Mesenchymal stem cell (in vitro differentiated cells and primary cell): ENCODE measurements at places on chromosomes 1 and 21.

GRCh38 chr21:45040739-45041138 is 33.6 kb upstream of the ADARB1 start:
- DNase-seq, result no peak

DNA sequence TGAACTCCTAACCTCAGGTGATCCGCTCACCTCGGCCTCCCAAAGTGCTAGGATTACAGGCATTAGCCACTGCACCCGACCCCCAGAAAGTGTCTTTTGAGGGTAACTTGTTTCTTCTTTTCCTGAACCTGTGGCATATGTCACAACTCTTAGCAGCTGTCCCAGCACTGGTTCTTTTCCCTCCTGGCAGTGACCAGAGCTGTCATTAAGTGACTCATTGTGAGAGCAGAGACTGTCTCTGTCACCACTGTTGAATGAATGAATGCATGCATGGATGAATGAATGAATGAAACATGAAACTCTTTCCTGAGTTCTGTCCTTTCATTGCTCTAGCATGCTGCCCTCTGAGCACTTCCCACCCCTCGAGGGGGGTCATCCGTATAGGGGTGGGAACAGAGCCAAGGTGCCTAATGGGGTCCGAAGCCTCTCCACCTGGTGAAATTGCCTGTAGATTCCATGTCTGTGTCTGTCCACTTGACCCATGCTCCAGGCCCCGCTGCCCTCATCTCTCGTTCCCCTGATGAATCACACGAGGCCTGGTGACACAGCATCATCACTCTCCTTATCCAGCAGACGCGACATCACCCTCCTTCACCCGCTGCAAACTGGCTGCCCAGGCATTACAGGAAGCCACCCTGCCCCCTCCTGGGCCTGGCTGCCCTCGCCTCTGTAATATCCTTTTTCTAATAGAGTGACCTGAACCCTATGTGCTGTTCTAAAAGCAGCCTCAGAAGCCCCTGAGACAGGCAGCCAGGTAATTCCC is 75.0 kb downstream of the IGSF21 start:
- DNase-seq, result no peak

GRCh38 chr1:206590025-206590758 is 22.1 kb downstream of the EIF2D start:
- peak; percentile 87 for DNase-seq

- peak; percentile 38 for DNase-seq
Observed at GRCh38 chr21:31872452-31873274, at the start of gene HUNK. HUNK (plus strand) TSS chr21:31873020; CDS start chr21:31873675, 655 bp downstream.

- DNase-seq, result no peak
Observed at GRCh38 chr1:230251644-230252191, 174.4 kb downstream of the PGBD5 start.

DNA sequence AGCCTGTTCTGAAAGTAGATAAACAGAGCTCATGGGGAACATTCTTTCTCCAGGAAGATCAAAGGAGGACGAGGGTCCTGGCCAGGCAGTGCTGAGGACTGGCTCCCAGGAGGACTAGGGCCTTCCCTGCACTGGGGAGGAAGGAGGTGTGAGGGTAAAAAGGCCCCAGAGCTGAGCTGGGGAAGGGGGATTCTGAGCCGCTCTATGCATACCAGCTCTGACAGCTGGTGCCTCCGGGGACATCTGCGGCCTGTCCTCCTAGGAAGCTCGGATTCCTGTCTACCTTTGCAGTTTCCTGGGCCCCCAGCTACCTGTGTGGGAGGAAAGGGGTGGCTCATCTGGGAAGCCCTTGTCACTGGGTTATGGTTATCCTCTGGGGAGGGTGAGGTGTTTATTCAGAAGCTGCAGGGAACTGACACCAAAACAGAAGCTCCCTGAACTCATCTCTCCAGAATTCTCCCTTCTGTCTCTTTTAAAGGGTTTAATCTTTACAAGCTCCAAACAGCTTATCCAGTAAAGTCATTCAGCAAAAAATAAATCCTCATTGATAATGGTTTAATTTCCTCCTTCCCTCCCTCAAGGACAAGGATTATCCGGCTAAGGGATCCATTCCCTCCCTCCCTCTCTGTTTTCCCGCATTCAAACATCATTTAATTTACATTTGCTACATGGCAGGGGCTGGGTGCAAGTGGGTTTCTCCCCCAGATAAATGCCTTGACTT is 31.0 kb downstream of the NENF start:
- no peak for DNase-seq

DNA sequence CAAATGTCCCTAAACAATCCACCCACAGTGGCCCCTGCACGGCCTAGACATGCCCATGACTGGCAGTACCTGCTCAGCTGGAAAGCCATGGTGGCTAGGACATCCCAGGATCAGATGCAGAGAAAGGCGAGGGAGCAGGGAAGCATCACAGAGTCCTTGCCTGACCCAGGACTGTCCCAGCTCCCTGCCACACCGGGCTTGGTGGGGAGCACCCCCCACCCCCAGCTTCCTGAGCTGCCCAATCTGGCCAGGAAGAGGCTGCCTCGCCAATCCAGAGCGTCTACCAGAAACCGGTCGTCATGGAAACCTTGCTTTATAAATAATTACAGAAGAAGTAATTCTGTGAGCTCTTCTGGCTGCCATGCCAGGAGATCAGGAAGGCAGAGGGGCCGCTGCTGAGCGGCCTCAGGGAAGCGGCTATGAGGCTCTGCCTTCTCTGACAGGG is 34.8 kb downstream of the ACOT7 start:
- DNase-seq, result peak; percentile 93

DNA sequence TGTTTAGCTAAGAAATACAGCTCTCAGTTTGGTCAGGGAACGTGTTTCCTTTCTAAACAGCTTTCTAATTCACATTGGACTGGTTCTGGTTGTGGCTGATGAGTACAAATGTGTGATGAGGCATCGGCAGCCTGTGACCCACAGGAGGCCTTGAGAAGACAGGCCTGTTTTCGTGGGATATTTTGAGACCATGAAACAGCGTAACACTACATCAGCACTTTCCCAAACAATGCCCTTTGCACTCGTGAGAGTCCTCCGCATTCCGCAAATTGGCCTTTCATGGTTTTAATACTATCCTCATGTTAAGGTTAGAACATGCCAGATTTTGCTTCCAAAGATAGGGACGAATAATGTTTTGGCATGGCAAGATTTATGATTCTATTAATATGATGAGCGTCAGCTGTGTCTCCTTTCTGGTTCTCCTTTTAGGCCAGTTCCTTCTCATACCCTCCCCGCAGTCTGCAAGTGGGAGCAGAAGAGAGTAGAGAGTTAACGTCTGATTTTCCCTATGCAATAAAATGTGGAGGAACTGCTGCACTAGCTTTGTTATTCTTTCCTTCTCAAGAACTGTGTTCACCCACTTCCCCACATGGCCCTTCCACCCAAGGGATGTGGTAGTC is 84.3 kb upstream of the L1TD1 start:
- DNase-seq, result no peak

GRCh38 chr1:8689431-8690252 is 127.8 kb downstream of the RERE start:
- no peak for DNase-seq

GRCh38 chr1:233627823-233628222 is 13.9 kb downstream of the KCNK1 start:
- DNase-seq, result no peak
